AG04450 (cell line): ENCODE measurements at places on chromosomes 16 and 17. TPM values are rescaled to one million over a fixed set of nuclear protein-coding genes. Genes with fewer than 3 reads are reported as not detected.

PPP1R27 gene
- polyA plus RNA-seq, result not detected in 2 replicates

SOST gene
- polyA plus RNA-seq, result not detected in 2 replicates

NAA38 gene
- polyA plus RNA-seq, result 49.3 and 59.0 TPM in 2 replicates

- DNase-seq, result no peak
These were observed 9.3 kb downstream of the UBE2G1 start for GRCh38 chr17:4357030-4357628.

DNA sequence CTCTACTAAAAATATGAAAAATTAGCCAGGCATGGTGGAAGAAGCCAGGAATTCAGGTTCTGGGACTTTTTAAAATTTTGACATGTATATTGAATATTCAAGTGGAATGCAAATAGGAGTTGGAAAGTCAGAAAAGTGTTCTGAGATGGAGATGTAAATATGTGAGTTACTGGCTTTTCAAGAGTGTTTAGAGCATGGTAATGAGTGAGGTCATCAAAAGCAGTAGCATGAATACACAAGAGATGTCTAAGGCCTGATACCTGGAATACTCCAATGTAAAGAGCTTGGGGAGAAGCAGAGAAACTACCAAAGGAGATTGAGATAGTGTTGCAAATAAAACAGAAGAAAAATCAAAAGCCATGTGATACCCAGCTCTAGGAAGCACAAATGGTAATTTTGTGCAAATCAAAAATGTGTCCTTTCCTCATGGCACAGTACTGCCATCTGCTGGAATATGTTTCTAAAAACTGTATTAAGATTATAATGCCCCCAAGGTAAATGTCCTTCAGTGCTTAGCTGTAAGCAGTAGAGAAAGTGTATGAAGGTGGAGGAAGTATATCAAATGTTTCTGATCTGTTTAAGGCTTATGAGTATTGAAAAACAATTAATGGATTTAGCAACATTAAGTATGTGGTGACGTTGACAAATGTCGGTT lies 908.4 kb downstream of the KCNJ18 start:
- no peak for DNase-seq

MAFG gene
- 17.6 and 17.7 TPM in 2 replicates for polyA plus RNA-seq

MAP2K6 gene
- 8.8 and 10.9 TPM in 2 replicates for polyA plus RNA-seq
